Natural killer cell (primary cell): ENCODE measurements at places on chromosomes 1 and 21.

GRCh38 chr21:32921632-32922230 is 104.0 kb upstream of the OLIG2 start:
- peak; percentile 47 for DNase-seq

GRCh38 chr1:223667484-223668182 is 2.1 kb upstream of the CAPN8 start:
- DNase-seq, result no peak

GRCh38 chr1:63746129-63746864 is 27.5 kb upstream of the ROR1 start:
- DNase-seq, result no peak

DNA sequence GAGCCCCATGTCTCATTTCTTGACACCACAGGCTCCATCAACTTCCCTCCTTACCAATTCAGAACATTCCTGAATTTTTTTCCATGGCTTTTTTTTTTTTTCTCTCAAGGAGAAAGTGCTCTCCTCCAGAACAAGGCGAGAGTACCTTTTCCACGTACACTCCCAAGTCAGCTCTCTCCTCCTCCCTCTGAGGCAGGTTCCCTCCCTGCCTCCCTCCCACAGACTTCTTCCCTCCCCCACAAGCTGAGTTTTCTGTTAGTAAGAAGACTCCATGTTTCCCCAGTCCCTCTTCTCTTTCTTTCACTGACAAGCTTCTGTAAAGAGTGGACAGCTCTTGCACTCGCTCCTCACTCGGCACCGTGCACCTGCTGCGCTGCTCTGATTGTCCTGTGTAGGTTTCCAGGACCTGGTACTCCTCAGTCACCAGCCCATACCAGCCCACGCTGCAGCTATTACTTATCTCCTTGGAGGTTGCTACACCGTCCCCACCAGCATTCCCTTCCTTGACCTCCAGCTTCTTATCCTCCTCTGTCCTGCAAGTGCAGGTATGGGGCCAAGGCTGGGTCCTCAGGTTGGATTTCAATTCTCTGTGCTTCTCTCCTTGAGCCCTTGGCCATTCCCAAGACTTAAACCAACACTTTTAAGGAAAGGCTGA is 3.8 kb downstream of the TRAF5 start:
- DNase-seq, result no peak

DNA sequence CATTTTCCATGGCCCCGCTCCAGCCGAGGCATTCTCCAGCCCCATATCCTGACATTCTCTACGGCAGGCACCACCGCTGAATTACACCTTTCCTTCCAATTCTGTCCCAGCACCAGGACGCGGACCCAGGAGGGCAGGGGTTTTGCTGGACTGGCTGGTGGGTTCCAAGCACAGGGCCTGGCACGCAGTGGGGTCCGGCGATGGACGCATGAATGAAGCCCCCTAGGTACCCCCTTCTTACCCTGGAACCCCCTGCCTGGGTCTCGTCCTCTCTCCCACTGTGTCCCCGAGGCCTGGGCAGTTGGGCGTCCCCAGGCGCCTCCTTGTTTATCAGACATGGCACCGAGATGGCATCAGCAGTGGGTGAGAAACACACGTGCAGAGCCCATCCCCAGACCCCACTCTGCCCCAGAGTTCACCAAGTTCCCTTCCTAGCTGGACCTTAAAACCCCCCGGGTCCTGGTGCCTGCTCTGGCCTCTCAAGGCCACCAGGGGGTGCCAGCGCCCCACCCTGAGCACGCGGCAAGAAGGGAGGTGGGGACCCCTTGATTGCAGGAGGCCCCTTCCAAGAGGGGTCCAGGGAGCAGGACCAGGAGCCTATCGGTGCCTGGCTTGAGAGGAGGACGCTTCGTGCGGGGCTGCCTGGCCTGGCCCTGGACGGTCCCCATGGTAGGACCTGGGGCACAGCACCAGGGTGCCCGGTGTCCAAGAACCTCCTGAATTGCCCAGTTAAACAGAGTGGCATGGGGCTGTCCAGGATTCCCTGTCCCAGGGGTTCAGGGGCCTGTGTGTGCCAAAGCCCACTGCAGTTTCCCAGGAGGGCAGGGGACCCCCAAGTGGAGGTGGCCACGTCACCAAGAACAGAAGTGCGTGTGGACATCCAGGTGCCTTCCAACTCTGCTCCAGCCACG is 46.1 kb downstream of the MEGF6 start:
- peak; percentile 70 for DNase-seq

DNA sequence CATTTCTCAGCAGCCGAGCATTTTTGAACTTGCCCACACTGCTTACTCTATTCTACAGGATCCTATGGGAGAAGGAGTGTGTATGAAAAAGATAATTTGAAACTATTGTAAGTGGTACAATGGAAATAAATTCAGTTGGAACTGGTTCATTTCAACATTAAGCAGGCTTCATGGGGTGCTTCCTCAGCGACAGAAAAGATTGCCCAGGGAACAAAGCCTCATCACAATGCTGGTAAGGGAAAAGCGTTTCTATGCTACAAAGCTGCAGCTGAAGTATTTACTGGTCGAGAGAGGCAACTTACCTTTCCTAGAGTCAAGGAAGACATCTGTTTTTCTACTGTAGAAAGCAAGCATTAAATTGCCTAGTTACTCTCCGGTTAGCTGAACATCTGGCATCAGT is 568.2 kb upstream of the ZP4 start:
- DNase-seq, result no peak

- no peak for DNase-seq
Observed at GRCh38 chr1:177171536-177172123, 872 bp downstream of the BRINP2 start.
